ENCODE measurements at places on chromosomes 1 and 21.

GRCh38 chr1:163709636-163710035 lies 387.9 kb downstream of the NUF2 start:
- no peak for DNase-seq

GRCh38 chr21:27225940-27226339 lies 259.1 kb upstream of the ADAMTS5 start:
- DNase-seq = no peak

GRCh38 chr1:240111558-240111957 lies 19.9 kb downstream of the FMN2 start:
- no peak for DNase-seq

GRCh38 chr1:202576816-202577215 lies 133.4 kb downstream of the SYT2 start:
- DNase-seq = no peak

DNA sequence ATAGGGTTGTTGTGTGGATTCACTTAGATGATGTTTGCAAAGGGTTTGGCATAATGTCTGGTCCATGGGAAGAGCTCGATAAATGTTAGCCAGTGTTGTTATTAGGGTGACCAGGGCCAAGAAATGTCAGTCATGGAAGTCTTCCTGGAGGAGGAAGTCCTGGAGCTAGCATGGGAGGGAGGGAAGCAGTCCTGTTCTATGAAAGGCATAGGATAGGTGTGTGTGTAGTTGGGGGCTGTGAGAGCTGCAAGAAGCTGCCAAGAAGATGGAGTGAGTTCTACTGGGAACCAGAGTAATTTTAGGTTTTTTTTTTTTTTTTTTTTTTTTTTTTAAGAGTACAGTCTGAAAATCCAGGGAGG lies 4.7 kb downstream of the LGR6 start:
- DNase-seq = no peak

DNA sequence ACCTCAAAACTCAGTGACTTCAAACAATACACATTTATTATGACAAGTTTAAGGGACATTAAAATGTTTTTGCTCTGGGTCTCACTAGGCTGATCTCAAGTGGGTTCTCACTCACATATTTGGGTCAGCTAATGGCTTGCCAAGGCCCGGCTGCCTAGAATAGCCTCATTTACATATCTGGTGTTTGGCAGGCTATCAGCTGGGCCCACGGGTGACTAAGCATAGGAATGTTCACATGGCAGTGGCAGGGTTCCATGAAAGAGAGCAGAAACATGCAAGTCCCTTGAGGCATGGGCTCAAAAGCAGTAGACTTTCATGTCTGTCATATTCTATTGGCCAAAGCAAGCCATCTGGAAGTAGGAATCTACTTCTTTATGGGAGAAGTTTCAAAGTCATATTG lies 492.6 kb downstream of the KCNT2 start:
- DNase-seq = no peak

GRCh38 chr1:203765029-203765837 lies at the start of gene LAX1:
LAX1 (plus strand) TSS chr1:203765183; CDS start chr1:203765566, 383 bp downstream.
- peak; percentile 77 for DNase-seq

DNA sequence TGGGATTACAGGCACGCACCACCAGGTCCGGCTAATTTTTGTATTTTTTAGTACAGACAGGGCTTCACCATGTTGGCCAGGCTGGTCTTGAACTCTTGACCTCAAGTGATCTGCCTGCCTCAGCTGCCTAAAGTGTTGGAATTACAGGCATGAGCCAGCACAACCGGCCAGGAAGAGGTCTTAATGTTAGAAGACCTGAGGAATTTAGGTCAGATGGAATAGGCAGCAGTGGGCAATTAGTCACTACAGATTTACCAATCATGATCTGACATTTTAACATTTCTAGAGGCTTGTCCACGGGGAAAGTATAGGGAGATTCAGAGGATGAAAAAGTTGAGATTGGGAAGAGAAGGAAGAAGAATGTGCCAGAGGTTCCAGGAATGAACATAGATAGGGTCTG lies 8.9 kb upstream of the APP start:
- no peak for DNase-seq

GRCh38 chr1:155086128-155086741 lies 7.6 kb downstream of the EFNA3 start:
- DNase-seq = peak; percentile 74

GRCh38 chr1:212291505-212292134 lies 6.4 kb downstream of the PPP2R5A start:
- no peak for DNase-seq

- no peak for DNase-seq
These were observed 30.4 kb downstream of the FHAD1 start for GRCh38 chr1:15277447-15277838.

GRCh38 chr21:29033871-29034270 lies 9.4 kb downstream of the USP16 start:
- DNase-seq = no peak

DNA sequence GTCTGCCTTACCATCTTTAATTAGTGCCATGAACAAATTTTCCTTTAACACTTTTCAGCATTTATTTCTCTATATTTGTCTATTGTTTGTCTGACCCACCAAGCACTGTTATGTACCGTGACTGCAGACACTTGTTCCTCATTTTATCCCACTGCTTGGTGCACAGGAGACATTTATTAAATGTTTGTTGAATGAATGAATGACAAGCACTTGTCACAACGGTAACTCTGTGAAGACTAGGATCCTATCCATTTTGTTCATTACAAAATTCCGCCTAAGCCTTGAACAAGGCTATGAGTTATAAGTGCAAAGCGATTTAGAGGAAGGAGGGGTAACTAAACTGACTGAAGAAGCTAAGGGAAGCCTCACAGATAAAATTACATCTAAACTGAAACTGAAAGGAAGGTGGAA lies 379 bp upstream of the STRIP1 start:
- DNase-seq = no peak

- no peak for DNase-seq
These were observed 38.5 kb downstream of the CAMTA1 start for GRCh38 chr1:6823793-6824192.

DNA sequence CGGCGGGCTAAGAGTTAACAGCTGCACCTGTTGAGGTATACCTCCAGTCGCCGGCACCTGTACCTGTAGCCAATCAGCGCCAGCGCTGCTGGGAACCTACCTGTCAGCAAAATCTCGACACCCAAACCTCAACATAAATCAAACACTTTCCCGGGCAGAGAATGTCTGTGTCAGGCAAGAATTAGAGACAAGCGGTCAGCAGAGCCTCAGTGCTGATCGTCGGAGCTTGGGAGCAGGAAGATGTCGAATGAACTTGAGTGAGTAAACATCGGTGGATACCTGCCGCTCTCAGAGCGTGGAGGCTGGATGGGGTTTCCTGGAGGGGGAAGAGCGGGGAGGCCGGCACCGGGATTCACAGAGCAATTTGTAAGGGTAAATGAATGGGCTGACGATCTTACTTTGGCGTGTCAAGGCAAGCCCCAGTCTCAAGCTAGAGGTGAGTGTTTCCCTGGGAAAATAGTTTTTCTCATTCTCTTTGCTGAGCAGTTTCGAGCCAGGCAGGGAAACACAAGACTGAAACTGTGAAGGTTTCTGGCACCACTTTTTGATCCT lies at the start of gene GRHL3:
Gene GRHL3 (plus strand): TSS at position 46 of the 552 bp plus-strand sequence. CDS start 195 bp downstream, at position 241.
- no peak for DNase-seq

DNA sequence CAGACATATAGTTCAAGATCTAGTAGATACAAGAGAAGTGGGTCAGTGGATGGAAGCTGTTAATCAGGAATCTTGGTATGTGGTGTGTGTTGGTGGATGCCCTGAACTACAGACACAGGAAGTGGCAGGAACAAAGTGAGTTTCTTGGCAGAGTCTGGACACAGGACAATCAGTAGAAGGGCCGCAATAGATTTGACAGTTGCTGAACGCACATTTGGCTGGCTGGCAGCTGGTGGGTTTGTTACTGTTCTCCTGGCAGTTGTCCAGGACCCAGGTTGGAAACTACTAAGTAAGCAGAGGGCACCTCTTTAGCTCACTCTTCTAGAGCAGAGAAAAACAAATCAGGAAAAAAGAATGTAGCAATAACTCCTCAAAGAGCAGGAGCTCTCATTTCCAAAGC lies 13.2 kb downstream of the KRTAP26-1 start:
- DNase-seq = no peak
